ENCODE measurements at places on chromosomes 13 and 19. TPM values are rescaled to one million over a fixed set of nuclear protein-coding genes. Genes with fewer than 3 reads are reported as not detected.

LIPE gene
- 29.7 TPM for total RNA-seq

KLHL1 gene
- total RNA-seq: not detected

TNFSF11 gene
- not detected for total RNA-seq

RFPL4AL1 gene
- not detected for total RNA-seq

PTGIR gene
- 0.55 TPM for total RNA-seq

DUS3L gene
- total RNA-seq: 86.6 TPM

RASAL3 gene
- 1.9 TPM for total RNA-seq

ELSPBP1 gene
- total RNA-seq: not detected

GRCh38 chr13:95301183-95301967 lies at the start of gene ABCC4:
ABCC4 (minus strand) TSS chr13:95301451; CDS start chr13:95301314, 137 bp downstream.
- peak; percentile 73 for DNase-seq

- no peak for DNase-seq
Measured at GRCh38 chr13:69755101-69755500, 352.5 kb upstream of the ATXN8OS start.

DNA sequence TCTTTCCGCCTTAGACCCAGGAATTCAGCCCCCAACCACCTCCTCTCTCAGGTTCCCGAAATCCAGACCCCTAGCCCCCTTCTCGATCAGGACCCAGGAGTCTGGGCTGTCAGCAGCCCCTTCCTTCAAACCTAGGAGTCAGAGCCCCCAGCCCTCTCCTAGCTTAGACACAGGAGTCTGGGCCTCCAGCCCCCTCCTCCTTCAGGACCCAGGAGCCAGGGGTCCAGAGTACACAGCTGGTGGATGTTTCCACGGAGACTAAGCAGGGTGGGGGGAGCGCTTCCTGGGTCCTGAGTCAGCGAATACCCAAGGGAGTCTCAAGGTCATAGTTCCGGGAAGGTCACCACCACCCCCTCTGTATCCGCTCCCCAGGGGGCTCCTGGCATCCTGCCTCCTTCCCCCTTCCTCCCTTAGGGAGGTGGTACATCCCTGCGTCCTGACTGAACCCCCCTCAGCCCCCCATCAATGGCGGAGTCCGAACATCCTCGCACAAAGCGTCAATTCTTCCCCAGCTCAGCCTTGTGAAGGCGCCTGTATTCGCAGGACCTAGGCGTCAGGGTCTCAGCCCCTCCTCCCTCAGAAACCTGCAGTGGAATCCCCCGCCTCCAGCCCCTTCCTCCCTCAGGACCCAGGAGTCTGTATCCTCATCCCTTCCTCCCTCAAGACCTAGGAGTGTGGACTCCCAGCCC lies 4.6 kb downstream of the CADM4 start:
- DNase-seq: no peak

DNA sequence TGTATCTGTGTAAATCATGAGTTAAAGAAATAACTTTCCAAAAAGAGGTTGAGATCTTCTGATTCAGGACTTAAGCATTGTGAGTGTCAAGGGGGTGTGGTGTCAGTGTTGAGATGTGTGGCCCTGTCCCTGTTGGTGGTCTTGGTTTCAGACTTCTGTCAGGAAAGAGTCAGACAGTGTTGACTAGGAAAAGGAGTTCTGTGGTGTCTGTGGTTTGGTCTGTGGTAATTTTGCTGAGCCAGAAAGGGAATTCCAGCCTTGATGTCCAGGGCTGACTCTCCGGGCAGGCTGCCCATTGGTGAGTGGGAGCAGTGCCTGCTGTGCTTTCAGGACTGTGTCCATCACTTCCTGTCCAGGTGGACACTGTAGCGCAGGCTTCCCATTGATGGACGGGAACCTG lies 39.8 kb upstream of the IGFL4 start:
- DNase-seq: no peak

- DNase-seq: no peak
Measured at GRCh38 chr19:39160889-39161672, 35.5 kb downstream of the PAK4 start.

DNA sequence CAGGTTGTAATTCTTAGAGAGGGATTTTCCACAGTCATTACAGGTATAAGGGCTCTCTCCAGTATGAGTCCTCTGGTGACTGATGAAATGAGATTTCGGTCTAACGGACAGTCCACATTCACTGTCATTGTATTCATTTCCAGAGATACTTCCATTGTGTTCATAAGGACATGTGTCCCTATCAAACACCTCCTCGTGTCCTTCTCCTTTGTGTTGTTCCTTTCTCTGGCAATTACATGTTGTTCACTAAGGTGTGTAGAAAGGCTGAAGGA lies 10.5 kb upstream of the ZSCAN18 start:
- no peak for DNase-seq

DNA sequence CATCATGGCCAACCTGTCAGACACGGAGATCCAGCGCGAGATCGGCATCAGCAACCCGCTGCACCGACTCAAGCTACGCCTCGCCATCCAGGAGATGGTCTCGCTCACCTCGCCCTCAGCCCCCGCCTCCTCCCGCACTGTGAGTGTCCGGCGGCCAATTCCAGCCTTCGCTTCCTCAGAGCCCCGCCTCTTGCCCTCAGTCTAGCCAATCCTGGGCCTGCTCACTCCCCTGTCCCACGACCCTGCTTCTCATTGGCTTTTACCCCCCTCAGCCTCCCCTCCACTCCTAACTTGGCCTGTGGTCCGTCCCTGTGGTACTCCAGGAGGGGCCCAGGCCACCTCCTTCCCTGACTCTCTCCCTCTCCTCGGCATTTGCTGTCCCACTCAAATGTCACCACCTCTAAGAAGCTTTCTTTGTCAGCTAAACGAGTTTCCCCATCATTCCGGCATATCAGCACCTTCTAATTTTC lies 12.3 kb downstream of the HRC start:
- DNase-seq: peak; percentile 91

- DNase-seq: no peak
Measured at GRCh38 chr19:10737722-10738121, 19.8 kb downstream of the DNM2 start.
